ENCODE measurements at places on chromosomes 12 and 14. TPM values are rescaled to one million over a fixed set of nuclear protein-coding genes. Genes with fewer than 3 reads are reported as not detected.

The PLD4 gene
- total RNA-seq, result not detected

The MMP19 gene
- 0.28 TPM for total RNA-seq

The CLEC2A gene
- total RNA-seq, result not detected

The ASCL1 gene
- not detected for total RNA-seq

The LMO3 gene
- not detected for total RNA-seq

All from A549 treated with Mapracorat at 1 μM for 4 hours (cell line).